Anterior cingulate cortex (tissue), 58 donors: ENCODE measurements at places on chromosomes 5 and 9.

DNA sequence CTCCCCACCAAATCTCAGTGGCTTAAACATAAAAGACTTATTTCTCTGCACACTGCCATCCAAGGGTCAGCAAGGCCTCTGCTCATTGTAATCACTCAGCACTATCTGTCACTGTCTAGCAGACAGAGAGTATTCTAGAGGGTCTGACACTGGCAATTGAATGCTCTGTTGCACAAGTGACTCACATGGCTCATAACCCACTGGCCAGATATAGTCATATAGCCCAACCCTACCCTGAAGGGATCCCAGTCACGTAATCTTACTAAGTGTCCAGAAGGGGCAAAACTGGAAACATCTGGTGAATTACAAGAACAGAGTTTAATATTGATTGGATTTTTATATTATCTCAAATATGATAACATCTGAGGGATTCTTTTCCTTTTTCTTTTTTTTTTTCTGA lies 80.7 kb downstream of the TSSK1B start:
- DNase-seq: no peak

DNA sequence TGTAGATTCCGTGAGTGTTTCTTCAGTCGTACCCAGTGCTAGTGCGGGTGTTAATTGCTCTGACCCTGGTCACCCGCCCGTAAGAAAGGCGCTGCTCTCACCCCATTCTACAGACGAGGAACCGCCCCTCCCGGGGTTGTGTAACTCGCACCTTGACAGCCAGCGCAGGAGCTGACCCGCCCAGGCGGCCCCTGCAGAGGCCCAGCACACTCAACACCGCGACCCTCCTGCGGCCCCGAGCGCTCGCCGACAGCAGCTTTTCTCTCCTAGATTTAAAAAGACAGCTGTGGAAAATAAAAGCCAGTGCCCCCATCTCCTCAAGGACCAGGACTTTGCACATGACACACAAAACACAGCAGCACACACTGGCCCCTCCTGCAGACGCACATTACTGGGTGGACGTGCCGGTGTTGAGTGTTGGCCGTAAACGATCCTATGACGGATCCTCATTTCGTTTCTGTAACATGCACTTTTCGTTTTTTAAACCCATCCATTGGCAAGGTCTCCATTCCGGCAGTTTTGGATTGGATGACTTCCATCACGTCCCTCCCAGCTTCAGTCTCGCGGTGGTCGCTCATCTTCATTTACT lies 22.9 kb downstream of the OR2V2 start:
- DNase-seq: no peak

DNA sequence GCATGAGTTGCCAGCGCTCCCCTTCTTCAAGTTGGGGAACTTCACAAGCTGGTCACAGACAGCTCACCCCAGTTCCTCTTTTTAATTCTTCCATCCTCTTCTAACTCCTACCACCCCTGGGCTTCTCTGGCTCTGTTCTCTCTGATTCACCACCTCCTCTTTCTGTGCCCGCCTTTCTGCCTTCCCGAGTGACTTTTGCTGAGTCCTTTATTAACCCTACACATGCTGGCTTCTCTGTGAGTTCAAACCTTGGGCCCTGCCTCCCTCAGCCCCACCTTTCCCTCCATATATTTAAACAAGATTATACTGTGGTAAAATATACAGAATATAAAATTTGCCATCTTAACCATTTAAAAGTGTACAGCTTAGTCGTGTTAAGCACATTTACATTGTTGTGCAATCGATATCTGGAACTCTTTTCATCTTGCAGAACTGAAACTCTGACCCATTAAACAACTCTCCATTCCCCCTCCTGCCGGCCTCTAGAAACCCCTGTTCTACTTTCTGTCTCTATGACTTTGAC lies 32.0 kb downstream of the SLC46A2 start:
- no peak for DNase-seq

DNA sequence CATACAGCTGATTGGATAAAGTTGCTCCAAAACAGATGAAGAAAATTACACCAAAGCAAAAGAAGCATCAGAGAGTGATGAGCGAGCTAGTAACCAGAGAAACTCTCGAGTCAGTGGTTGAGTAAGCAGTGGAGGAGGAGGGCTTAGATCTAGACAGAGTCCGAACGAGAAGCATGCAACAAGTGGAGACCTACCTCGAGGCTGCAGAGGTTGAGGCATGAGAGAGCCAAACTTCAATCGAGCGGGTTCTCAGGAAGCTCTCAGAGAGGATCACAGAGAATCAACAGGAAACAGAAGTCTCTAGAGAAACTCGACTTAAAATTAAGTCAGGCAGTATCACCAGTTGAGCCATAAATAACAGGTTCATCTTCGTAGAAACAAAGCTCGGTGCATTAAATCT lies 6.1 kb downstream of the RUSC2 start:
- DNase-seq: no peak

DNA sequence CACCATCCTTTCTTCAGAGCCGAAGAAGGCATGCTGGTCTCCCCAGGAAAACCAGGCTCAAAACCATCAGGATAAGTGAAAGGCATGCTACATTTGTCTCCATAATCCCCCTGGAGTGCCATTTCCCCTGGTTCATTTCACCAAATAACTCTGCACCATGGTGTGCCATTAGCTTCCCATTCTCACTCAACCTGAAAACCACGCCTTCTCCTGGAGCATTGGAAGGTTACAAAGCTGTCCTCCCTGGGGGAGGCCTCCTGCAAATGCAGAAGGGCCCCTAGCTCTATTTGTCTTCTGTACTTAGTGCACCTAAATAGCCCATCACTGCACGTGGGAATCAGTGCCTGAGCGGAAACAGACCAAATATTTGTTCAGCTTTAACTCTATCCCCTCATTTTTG lies 90.2 kb upstream of the ICE1 start:
- DNase-seq: no peak

DNA sequence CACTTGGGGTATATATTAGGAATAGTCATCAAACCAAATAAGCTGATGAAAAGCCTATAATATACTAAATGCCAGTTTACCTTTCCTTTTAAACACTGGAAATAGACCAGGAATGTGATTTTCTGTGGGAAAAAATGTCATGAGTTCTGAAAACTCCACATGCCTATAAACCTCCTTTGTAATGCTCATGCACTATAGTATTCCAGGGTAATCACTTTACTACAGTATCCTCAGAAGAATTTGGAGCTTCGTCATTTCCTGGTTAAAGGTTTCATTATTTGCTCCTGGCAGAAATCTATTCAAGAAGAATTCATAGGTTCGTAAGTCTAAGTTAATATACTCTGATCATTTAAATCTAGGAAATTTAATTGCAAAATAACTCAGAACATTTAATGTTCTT lies 1076.7 kb upstream of the DMAC1 start:
- DNase-seq: no peak

DNA sequence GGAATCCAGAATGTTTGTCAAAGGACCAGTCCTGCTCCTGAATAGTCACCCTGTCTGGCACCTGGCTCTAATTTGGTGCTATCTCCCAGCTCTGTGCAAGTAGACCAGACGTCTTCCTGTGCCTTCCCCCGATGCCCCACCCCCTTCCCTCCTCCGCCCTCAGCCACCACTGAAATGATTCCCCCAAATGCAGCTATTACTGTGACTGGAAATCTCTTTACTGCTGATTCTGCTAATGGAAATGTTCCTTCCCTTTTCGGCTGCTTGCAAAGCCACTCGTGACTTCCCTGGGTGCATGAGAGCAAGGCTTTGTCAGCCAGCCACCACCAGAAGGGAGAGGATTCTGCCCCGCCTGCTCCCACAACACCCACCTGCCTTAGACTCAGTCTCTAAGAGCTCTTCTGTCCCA lies 11.4 kb downstream of the ASTN2 start:
- peak; percentile 68 for DNase-seq

DNA sequence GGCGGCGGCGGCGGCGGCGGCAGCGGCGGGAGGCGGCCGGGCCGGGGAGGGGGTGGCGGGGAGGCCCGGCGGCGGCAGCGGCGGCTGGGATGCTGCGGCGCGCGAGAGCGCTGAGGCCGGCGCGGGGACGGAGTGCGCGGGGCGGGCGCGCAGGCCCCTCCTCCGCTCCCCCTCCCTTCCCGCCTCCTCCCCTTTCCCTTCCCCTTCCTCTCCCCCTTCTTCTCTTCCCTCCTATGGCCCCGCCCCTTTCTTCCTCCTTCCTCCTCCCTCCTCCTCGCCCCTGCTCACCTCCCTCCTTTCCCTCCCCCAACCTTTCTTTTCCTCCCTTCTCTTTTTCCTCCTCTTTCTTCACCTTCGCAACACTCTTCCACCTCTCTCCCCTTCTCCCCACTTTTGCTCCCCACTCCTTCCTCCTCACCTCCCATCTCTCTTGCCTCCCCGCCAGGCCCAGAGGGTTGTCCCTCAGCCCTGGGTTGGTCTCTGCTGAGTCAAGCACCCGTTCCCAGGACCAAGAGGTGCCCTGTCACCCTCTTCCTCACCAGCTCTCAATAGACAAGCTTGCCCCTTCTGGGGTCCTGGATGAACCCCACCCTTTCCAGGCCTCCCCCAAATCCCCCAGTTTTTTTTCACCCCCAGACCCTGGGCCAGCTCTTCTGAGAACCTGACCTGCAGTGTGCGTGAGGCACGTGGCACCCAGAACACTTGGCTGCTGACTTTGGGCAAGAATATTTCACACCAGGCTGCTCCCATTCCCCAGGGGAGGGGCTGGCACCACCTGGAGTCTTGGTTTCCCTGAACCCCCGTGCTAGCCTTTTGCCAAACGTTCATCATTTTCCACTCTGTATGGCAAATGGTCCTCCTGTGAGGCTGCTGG lies at the start of gene SEMA4D:
TSS of gene SEMA4D (minus strand) at position 136 of the 874 bp plus-strand sequence. CDS start 92,657 bp downstream, outside the sequence.
- DNase-seq: peak; percentile 67

DNA sequence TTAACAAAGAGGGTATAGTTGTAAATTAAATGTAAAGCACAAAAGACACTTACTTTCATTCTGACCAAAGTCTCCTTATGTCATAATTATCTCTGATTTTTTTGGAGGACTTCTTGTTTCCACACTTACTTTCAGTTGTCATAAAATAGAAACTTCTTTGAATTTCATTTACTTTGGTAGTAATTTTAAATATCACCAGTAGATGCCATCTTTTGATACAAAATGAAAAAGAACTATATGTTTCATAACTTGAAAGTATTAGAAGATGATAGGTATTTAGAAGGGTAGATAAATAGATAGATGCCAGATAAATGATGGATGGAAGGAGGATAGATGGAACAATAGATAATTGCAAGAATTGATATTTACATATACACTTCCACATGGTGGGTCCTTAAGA lies 1865.3 kb upstream of the CDH9 start:
- DNase-seq: no peak

- no peak for DNase-seq
These were observed 779 bp upstream of the CTNNA1 start for GRCh38 chr5:138752341-138752950.

- DNase-seq: no peak
These were observed 9.2 kb upstream of the SHROOM1 start for GRCh38 chr5:132839426-132840301.
